ENCODE measurements at places on chromosomes 7 and 10.

DNA sequence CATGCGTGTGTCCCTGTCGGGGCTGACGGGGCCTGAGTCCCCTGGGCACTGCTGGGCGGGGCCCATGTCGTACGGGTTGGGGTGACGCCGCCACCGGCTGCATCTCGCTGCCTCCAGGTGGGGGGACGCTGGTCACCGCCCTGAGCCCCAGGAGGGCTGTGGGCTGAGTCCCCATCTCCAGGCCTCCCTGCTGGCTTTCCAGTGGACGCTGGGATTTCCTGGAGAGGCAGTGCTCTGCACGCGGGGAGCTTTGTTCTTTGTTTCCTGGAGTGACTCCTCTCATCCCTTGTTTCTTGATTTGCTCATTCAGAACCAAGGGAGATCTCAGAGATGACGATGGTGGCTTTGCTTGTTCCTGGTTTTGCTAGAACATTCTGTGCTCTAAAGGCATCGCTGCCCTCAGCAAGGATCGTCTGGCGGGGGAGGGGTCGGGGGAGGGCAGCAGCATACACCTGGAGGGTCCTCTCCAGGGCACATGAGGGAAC, 21.0 kb downstream of the PWWP2B start:
- no peak for DNase-seq

DNA sequence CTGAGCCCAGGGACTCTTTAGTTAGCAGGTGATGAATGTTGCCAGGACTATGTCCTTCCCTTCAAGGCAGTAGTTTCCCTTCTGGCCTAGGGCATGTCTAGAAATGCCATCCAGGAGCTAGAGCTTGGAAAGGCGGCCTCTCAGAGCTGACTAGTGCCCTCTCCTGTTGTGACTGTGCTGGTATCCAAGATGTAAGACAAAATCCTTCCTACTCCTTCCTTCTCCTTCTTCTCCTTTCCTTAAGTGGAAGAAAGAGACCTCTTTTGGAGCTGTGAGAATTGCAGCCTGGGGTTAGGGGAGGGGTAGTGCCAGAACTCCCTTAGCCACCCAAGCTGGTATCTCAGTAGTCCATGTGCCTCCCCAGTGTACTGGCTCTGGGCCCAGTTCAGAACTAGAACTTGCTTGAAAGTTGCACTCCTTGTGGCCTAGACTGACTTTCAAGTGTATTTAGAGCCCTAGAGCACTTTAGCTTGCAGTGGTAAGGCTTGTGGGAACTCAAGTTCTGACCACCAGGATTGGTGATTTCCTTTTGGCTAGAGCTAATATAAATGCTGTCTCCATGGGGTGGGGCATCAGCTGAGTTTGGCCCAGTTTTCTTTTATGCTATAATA, 118.8 kb downstream of the NPSR1 start:
- DNase-seq, result no peak

DNA sequence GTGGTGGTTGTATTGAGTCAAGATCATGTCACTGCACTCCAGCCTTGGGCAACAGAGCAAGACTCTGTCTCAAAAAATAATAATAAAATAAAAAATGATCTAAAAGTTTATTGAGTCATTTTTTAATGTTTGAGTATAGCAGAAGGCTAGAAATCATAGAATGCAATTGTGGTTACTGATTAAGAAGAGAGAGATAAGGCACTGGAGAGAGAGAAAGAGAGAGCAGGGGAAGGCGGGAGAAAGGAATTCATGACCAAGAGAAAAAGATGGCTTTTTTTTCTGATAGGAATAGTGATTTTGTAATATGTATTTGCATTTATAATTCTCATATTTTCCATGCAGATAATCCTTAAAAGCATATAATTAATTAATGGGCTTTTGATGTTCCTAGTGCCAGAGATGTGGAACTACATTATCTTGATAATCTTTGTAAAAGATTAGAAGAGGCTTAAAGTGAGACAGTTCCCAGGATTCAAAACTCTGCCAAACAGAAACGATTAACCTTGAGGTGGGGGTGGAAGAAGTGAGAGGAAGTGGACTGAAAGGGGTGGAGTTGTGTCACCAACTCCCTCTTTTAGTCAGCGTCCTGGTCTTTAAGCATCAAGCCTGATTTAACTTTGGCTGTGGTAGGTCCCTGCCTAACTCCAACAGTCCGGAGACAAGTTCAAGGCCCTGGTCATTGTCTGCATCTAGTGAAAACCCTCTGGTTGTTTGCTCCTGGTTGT, 76.2 kb downstream of the CHN2 start:
- no peak for DNase-seq

DNA sequence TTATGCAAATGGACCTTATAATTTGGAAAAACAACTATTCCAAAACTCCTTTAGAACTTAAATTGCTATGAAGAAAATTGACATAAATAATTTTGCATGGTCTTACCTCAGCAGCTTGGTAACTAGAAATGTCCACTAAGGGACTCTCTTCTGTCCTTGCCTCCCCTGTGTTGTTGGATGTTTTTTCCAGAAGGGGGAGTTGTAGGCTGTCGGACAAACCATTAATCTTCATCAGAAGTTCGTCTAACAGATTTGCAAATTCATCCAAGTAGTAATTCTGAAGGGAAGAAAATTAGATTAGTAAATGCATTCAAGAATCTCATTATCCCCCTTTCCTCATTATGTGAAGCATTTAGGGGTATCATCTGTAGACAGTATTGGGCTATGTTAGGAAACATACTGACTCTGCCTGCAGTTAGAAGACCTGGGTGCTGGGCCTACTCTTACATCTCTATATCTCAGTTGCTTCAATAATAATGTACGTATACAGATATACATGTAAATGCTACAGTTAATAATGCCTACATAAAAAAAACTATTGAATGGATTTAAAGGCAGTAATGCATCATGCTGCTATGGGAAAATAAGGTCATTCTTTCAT, 155.6 kb downstream of the PKD1L1 start:
- DNase-seq, result no peak

DNA sequence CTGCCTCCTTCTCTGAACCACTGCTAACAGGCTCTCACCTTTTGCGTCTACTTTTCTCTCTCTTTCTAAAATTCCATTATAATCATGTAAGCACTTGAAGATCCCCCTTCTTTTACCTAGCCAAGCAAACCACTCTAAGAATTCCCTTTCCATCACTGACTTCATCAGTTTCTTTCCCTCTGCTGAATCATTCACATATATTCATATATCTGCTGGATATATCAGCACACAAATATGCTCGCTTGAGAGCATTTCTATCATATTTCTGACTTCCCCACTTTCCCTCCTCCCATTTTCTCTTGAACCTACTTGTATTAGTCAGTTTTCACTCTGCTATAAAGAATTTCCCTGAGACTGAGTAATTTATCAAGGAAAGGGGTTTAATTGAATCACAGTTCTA, 84.2 kb upstream of the LRRN3 start:
- DNase-seq, result no peak

DNA sequence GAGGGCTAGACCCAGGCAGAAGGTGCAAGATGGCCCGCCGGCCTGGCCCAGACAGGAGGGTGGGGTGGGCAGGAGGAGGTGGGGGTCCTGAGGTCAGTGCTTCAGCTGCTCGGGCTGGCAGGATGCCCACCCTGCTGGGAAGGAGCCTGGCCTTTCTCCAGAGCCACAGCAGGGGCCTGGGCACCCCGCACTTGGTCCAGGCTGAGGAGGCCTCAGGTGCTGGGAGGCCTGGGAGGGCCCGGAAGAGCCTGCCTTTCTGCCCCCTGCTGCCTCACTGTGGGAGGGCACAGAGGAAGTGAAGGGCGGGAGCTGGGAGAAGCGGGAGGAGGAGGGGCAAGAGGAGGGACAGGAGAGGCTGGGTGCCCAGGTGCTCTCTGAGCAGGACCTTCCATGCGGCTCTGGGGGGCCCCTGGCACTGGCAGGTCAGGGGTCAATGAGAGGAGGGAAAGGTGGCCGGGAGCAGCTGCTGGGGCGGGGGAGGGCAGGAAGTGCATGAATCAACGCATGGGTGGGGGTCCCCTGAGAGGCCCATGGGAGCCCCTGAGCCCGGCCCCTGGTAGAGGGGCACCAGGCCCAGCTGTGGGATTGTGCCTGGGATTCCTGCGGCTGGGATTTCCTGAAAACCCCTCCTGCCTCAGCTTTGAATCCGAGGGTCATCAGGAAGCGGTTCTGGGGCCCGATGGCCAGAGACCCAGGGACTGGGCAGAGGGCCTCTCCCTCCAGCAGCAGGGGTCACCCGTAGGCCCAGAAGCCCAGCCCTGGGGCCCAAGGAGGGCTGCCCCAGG, 49.9 kb downstream of the PWWP2B start:
- peak; percentile 39 for DNase-seq

- DNase-seq, result no peak
Observed at GRCh38 chr10:18607503-18608378, 43.6 kb downstream of the NSUN6 start.

DNA sequence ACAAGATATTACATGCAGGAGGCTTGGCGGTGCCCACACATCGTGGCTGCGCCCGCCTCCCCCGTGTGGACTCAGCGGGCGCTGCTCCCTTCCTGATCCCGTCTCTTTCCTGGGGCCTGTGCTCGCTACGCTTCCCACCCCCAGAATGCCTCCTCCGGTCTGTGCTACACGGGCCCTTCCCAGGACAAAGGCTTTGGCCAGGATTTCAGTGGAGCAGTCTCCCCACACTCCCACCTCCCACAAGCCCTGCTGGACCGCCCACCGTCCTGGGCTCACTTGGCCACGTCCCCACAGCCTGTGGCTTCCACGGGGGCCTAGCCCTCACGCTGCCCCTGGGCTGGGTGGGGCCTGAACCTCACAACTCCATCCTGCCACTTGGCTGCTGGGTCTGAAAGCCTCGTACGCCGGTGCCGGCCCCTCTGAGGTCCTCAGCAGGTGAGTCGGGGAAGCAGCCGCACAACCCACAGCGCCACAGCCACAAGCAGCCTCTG, 17.3 kb downstream of the CFAP46 start:
- DNase-seq, result no peak

DNA sequence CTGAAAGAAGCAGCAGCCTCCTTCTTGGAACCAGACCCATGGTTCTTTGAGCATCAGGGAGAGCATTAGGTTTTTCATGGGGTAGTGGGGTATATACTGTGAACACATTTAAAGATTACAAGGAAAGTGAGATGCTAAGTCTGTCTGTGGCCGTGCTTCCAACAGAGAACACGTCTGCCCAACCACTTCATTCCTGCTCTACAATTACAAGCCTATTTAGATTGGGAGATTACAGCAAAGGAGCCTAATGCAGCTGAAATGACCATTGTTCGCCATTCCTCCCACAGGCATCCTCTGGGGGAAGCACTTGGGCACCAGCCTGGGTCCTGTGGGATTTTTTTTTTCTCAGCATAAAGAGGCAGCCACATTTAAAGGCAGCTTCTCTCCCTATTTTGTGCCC, 536.4 kb downstream of the XPNPEP1 start:
- no peak for DNase-seq

DNA sequence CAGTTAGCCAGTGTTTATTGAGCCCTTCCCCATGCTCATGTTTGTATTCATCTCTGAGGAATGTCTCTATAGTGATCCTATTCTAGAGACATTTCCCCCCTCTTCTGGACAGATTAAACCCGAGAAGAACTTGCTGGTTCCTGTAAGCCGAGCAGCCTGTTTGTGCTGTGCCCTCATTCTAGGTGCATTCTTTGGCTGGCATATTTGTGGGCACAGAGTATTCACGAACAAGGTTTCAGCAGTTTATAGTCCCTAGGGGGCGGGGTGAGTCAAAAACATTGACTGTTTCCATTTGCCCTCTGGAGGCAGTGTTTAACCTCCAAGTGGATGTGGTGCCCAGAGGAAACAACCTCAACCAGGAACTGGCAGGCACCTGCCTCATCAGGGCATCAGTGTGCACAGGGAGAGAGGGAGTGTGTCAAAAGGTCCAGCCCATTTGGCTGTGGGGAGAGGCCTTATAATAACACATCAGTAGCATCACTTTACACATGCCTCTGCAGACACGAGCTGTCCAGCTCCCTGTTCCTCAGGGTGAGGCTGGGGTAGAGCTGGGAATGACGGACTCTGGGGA, 273.3 kb upstream of the LRGUK start:
- no peak for DNase-seq

DNA sequence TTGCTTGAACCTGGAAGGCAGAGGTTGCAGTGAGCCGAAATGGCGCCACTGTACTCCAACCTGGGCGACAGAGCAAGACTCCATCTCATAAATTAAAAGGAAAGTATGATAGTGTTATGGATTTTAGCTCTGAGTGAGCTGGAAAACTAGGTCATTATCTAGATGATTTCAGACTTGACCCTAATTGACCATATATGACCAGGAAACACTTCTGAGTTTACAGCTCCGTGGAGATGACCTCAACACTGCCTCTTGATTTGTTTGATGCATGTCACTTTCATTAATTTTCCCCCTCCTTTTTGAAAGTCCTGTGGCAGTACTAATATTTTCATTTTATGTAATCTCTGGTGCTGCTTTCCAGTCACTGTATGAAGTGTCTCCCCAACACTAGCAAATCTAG, 7.8 kb upstream of the SEC61A2 start:
- DNase-seq, result no peak

DNA sequence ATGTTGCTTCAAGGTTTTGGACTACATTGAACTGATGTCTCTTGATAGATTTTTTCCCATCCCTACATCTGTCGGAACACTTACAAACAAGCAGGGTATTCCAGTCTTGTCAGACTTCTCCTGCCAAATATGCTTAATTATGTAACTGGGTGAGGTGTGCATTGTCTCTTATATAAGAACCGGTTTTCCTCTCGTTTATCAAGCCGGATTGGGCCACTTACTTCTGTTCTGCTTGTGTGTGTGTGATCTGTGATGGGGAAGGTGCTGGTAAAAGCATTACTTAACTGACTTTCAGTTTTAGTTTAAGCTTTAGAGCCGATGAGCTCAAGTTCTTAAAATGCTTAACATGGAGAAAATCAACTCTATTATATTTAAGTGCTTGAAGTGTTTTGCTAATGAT, 57.9 kb downstream of the OTUD1 start:
- DNase-seq, result no peak

- DNase-seq, result no peak
Observed at GRCh38 chr10:86220626-86221025, 146.0 kb downstream of the GRID1 start.

GRCh38 chr10:26085549-26085948, 131.0 kb upstream of the GAD2 start:
- no peak for DNase-seq

DNA sequence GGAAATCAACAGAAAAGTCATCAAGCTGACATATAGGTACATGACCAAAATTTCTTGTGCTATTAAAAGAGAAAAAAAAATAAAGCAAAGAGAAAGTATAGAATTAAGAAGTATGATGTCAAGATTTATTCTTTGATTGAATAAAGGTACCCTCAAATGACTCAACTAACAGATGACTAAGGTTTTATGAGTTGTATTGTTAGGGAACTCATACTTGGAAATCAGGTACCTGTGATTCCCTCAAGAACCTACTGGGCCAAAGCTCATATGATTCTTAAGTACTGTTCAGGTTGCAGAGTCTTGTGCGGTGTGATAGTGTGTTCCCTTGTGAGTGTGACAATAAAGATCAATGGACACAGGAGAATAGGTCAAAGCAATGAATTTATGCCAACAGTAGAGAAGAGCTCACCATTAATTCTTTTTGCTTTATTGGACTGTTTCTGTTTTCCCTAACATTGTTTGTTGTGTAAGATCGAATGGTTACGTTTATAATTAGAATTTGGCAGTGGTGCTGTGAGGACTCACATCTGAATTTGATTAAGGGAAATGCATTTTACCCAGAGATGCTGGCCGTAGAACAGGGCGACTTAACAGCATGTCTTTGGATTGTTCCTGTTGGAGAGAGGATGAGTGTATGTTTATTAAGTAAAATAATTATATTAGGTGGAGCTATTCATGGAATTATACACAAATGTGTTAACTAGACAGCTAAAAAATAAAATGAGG, 293.2 kb upstream of the SEMA3D start:
- no peak for DNase-seq
